ENCODE measurements at places on chromosomes 2 and 18.

GRCh38 chr2:173972636-173973035, 7.5 kb upstream of the SP3 start:
- DNase-seq = no peak

- DNase-seq = no peak
Measured at GRCh38 chr18:75130591-75131328, 78.2 kb downstream of the PTGR3 start.

DNA sequence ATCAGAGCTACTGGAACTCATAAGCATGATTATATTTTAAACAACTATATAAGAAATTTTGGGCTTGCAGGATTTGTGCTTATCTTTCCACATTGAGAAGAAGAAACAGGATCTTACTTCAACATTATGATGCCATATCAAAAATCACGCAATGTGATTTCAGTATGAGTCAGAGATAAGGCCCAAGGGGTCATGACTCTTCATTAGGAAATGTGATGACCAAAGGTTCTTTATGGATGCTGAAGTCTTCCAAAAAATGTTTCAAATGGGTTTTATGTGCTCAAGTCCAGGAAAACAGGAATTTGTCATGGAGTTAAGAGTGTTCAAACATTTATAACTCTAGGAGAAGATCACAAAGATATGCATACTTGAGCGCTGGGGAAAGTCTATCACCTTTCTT, 7.8 kb upstream of the SERPINB2 start:
- no peak for DNase-seq

DNA sequence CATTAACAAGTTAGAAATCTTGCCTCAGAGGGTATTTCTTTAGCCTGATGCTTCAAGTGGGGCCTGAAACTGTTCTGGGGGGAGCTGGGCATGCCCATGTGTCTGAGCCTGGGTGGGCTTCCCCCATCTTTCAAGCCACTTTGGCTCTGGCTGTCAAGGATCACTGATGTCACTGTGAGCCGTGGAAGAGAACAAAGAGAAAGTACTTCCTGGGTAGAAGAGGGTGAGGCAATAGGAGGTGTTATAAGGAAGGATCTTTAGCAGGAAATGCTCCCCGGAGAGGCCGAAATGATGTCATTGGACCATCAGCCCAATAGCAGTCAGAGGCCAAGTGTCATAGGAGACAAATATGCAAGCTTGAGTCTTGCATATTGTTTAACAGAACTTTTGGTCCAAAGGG, 228.4 kb upstream of the MEX3C start:
- DNase-seq = no peak

DNA sequence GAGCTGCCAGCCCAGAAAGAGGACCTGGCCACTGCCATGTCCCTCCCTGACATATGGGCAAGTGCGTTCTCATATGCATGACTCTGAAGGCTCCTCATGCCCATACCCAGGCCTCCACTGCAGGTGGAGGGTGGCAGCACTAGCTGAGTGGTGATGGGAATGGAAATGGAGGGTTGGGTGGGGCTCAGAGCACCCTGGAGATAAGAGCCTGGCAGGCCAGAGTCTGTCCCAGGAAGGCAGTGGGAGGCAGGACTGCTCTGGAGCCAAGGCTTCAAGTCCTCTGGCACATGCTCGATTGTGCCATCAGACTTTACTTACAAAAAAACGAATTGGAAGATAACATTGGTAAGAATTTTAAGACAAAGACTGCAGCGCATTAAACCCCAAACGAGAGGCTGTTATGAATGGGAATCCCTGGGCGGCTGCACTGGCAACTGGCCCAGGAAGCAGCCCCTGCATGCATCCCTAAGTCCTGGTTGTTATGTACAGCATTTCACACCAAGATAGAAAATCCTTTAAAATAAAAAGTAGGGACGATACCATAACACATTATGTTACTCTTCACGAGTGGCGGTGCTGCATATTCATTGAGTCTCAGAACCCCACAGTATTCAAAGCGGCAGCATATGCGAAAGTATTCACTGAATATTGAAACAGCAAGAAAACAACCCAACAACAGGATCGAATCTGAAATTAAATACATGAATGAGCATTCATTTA, 81.7 kb upstream of the FAM98A start:
- no peak for DNase-seq
